ENCODE measurements at places on chromosomes 5 and 9.

- DNase-seq: no peak
Observed at GRCh38 chr5:33748754-33749153, 143.0 kb downstream of the ADAMTS12 start.

GRCh38 chr5:33997331-33997983 is 10.4 kb downstream of the AMACR start:
- peak; percentile 31 for DNase-seq

- DNase-seq: no peak
Observed at GRCh38 chr9:5554254-5554653, 43.9 kb downstream of the PDCD1LG2 start.

GRCh38 chr5:82332064-82332855 is 54.1 kb upstream of the RPS23 start:
- DNase-seq: no peak

- no peak for DNase-seq
Observed at GRCh38 chr5:19734776-19735175, 253.2 kb downstream of the CDH18 start.

DNA sequence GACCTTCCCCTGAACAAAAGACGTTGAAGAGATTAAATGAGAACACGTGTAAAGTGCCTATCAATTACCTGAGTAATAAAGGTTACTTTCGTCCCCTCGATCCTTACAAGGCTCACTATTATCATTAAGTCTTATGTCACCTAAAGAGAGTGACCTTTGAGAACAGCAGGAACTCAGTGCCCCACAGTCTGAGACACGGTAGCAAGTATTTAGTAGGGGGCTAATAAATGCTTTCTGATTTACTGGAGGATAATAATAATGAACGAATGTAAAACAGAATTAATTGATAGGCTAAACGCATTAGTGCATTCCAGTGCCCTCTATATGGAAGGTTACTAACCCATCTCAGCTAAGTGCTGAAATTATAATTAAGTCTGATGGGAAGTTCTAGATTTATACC is 199.9 kb downstream of the FBXL17 start:
- DNase-seq: no peak

DNA sequence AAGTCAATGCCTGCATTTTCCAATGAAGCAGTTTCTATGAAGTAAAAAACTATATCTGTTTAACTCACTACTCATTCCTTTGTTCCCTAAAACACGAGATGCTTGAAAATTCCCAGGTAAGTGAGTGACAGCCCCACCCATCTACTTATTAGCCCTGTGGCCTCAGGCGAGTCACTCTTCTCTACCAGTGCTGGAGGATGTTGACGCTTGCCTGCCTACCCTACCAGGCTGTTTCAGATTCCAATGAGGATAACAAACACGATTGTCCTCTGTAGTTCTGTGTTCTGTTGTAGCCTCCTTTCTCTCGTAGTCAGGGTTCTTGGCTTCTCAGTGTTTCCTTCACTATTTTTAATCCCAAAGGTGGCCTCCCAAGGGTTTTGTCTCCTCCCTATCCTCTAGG is 388.8 kb downstream of the KDM4C start:
- DNase-seq: no peak

- no peak for DNase-seq
Observed at GRCh38 chr9:124369231-124369797, 45.9 kb downstream of the PSMB7 start.

DNA sequence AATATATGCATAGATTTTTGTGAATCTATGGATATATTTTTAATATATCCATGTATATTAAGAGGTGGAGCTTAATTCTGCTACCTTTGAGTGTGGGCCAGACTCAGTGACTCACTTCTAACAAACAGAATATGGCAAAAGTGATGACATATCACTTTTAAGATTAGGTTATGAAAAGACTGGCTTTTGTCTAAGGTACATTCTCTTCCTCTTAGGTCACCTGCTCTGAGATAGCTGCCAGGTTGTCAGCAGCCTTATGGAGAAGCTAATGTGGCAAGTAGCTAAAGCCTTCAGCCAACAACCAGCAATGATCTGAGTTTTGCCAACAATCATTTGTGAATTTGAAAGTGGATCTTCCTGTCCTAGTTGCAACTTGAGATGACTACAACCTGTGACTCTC is 83.8 kb downstream of the ANKRD31 start:
- no peak for DNase-seq
